ENCODE measurements at places on chromosomes 7 and 10.

DNA sequence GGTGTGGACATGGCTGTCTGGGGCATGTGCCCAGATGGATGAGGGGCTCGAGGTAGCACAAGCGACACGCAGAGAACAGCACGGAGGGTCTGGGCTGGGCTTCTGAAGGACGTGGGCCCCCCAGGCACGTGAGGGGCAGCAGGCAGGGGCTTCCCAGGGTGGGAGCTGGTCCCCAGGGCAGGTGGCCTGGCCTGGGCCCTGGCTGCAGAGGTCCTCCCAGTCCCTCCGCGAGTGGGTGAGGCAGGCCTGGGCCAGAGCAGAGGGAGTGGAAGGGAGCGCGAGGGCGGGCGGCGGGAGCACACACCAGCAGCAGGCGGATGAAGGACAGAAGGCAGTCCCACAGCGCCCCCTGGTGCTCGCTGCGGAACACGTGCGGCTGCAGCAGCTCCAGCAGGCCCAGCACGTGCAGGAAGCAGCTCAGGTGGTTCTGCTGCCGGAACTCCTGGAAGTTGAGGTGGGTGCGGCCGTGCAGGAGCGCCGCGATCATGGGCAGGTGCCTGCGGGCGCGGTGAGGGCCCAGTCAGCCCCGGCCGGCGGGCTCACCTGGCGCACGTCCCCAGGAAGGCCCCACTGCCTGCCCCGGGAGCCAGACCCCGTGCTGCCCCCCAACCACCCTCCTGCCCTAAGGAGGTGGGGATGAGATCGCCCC, 14.7 kb upstream of the MICALL2 start:
- DNase-seq: peak; percentile 91

- DNase-seq: no peak
These were observed 136.7 kb downstream of the PLPP4 start for GRCh38 chr10:120593693-120594092.

DNA sequence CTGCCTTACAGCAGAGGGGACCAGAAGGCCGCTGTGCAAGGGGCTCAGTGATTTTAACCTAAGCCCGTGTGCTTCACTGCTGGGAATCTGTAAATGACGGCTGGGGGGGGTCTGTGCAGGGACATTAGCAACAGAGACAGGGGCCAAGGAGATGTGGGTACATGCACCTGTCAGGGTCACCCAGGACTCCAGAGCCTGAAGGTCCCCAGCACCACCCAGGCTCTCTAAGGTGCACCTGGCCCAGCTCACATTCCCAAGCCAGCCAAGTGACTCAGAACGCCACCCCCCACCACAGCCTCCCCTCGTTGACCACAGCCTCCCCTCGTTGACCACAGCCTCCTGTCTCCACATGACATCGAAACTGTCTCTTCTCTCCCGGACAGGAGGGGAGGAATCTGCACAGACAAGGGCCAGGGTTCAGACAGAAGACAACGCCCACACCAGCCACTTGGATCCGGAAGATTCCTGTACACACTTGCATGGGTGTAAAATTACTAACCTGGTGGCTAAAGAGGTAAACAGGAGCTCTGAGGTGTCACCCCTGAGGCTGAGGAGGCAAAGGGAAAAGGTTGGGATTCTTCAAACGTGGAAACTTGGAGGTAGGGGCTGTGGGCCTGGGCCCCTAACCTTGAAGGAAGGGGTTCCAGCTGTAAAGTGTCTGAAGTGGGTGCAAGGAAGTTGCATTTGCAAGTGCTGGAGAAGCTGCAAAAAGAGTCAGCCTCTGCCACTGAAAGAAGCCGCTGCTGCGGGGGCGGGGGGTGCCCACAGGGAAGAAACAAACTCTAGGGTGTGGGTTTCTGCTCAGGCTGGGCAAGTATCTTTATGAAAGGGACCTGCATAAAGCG, 27.0 kb downstream of the CALML3 start:
- peak; percentile 46 for DNase-seq

DNA sequence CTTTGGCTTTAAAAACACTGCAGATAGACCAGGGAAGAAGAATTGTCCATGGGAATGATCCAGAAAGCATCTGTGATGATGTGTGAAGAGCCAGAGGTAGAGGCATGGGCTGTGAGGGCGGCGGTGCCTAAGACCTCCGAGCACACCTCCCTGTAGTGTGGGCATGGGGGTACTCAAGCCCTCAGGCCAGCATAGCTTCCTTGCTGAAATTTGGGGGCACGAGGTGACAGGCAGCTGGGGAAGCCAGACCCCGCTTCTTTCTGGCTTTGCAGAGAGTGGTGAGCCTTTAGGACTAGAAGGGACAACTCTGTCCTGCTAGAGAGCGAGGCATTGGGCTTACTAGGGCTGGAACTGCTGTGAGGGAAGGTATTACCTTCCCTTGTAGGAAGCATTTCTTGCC, 187.7 kb upstream of the SH2B2 start:
- no peak for DNase-seq

- DNase-seq: peak; percentile 54
These were observed 18.6 kb upstream of the VDAC2 start for GRCh38 chr10:75191821-75192568.

DNA sequence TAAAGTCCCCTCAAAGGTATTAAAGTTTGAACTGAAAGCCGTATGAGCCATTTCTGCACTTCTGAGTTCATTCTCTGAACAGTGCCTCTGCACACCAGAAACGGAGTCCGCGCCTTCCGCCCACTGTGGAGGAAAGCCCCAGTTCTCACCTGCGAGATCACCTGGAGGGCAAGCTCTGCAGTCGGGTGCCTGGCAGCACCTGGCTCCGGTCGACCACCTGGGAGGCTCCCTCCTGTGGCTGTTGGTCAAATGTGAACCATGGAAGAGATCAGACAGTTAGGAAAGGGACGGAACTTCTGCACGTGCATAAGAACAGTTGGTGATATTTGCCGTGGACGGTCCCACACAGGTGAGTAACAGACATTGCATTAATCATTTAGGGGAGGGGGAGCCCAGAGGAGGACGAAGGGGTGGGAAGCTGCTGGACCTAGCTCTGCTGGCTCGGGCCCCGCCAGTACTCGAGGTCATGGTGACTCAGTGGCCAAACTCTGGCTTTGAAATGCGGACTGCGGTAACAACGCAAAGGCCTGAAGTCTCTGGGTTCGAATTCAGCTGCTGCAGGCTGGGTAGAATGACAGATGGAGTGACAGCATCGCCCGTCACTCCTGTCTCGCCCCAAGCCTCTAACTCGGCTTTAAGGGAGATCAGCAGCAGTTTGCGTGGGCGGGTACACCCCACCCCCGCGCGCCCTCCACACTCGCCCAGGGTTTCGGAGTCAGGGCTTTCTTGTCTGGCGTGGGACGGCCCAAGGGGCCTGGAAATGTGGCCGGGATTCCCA, 1.7 kb upstream of the DPYSL4 start:
- DNase-seq: no peak

- DNase-seq: no peak
These were observed 173.0 kb downstream of the SKAP2 start for GRCh38 chr7:26691406-26691805.

DNA sequence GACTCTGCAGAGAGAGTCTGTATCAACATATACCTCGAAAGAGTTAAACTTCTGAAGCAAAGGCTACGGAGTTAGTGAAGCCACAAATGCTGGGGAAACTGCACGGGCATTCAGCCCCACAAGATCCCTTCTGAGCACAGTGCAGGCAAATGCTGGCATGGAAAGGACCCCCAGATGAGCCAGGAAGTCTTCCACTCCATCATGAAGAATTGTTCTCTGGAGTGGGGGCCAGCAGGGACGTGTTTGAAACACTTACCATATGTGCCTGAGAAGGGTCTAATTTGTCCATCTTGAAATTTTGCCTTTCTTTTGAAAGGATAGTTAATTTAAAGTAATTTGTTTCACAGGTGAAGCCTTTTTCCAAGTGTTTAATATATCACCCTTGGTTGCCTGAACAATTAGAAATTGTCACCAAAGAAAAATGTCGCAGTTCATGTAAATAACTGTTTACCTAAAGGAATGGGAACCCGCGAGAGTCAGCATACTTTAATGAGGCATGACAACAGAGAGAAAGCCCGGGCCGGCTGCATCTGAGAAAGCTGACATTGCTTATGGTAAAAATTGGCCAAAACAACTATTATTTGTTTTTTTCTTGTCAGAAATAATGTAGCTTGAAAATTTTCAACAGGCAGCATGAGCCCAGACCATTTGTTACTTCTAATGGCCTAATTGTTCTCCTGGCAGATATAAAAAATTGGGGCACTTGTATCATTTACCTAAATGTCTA, 287.6 kb upstream of the MGMT start:
- DNase-seq: no peak

DNA sequence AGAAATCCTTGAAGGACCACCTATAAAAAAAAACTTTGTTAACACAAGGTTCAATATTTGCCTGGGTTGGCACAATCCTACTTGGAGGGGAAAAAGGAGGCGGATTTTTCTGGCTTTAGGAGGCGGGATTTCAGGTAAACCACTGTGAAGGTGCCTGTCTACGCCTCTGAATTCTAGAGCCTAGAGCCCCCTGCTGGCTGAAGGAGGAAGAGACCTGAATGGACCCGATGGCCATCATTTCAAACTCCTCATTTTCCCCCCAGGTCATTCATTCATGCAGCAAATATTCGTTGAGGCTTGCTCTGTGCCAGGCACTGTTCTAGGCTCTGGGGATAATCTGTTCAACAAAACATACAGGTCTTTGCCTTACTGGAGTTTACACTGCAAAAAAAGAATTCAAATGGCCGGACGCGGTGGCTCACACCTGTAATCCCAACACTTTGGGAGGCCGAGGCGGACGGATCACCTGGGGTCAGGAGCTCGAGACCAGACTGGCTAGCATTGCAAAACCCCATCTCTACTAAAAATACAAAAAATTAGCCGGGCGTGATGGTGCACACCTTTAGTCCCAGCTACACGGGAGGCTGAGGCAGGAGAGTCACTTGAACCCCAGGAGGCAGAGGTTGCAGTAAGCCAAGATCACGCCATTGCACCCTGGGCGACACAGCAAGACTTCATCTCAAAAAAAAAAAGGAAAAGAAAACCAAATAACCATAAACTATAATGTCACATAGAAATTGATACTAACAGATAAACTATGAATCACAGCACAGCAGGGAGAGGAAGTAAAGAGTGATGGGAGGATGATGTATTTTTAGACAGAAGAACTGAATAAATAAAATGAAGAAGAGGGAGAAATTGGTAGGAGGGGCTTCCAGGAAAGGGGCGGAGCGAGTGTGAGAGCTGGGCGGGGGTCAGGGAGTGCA, 90.1 kb upstream of the NFE2L3 start:
- DNase-seq: peak; percentile 68

- DNase-seq: no peak
These were observed 9.6 kb downstream of the BCL7B start for GRCh38 chr7:73547841-73548240.

DNA sequence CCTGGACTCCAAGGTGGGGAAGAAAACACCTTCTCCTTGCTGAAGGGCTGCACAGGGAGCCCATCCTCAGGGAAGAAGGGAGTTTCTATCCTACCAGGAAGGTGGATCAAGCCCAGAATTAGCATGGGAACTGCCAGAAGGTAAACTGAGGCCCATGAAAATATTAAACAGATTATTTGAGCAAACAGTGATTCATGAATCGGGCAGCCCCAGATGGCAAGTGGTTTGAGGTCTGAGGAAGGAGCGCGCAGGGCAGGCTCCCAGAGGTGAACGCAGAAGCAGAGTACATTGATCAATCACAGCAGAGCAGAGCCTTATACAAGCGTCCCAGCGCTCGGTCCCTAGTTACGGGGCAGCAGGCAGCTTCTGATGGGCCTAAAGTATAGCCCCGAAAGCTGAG, 35.8 kb upstream of the PROSER2 start:
- DNase-seq: no peak

DNA sequence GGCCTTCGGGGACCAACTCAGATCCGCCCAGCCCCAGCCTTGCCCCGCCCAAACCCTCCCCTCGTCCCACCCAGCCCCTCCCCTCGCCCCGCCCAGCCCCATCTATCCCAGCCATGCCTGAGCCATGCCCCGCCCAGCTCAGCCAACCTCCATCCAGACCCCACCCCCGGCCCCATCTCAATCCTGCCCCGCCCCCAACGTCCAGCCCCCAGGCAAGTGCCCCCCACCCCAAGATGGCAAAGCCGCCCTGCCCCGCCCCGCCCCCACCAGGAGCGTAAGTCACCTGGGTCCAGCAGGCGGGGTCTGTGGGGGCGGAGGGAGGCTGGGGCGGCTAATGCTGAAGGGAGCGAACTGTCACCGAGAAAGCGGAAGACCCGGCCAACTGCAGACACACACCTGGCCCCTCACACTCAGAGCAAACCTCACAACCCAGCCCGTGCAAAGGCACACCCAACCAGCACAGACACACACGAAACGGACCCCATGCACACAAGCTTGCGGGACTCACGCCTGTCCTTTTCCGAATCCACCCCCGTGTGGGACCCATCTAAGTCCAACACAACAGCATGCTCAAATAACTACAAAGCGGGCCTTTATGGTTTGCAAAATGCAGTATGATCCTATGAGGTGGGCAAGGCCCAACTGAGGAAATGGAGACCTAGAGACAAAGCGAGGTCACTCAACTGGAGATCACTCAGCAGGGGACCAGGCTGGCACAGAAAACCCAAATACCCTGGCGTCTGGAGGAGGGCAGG, 11.5 kb upstream of the OGA start:
- DNase-seq: peak; percentile 66

- no peak for DNase-seq
These were observed 48.5 kb upstream of the MKX start for GRCh38 chr10:27794157-27794556.

GRCh38 chr7:104206841-104207240, 972 bp downstream of the ORC5 start:
- no peak for DNase-seq

DNA sequence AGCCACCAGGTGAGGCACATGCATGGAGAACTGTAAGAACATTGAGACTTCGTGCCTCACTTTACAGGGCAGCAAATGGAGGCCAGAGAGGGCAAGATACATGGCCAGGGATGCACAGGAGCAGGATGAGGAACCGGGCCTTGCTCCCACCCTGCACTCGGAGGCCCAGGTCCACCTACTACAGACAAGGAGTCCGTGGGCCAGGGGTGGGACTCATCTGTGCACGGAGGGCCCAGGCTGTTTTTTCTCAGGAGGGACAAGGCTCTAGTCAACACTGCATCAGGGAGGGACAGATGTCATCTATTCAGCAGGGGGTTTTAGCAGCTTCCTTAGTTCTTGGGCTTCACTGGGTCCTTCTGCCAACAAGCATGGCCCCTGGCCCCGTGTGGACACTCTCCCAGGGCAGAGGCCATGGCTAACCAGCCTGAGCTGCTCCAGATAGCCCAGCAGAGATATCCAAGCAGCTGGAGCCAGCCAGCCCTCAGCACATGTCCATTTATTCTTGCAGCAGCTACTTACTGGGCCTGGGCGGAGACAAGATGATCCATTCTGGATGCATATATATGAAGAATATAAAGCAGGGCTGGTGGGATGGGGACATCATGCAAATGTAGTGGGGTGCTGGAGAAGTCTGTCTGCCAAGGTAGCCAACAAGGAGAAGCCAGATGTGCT, 134.5 kb upstream of the RET start:
- no peak for DNase-seq
